ENCODE measurements at places on chromosomes 1 and 21.

GRCh38 chr21:38343691-38344090 lies 86.9 kb downstream of the KCNJ15 start:
- no peak for DNase-seq

DNA sequence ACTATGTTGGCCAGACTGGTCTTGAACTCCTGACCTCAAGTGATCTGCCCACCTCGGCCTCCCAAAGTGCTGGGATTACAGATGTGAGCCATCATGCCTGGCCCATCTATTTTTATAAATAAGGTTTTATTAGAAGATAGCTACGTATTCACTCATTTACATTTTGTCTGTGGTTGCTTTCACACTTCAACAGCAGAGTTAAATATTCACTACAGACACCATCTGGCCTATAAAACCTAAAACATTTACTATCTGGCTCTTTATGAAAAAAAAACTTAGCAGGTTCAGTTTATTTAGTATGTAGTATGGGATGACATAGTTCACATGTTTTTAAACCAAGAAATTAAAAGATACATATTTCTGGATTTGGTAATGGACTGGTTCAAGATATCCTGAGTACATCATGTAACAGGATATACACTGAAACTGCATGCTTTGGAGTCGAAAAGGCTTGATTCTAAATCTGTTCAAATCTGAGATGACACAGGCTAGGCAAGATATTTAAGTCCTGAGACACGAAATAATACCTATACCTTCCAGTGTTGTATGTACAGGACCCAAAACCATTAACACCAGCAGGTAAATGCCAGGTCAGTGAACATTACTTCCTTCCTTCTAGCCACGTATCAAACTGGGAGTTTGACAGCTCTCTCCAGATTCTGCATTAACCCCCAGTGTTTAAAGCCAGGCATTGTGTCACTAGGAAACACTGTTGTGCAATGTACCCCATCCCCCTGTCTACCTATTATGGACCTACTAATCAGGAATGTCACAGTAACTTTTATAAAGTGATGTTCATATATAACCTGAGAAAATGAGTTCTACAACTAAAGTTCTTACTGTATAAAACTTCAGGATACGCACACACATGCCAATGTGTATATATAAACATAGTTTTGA lies 54.3 kb upstream of the SDC3 start:
- no peak for DNase-seq

DNA sequence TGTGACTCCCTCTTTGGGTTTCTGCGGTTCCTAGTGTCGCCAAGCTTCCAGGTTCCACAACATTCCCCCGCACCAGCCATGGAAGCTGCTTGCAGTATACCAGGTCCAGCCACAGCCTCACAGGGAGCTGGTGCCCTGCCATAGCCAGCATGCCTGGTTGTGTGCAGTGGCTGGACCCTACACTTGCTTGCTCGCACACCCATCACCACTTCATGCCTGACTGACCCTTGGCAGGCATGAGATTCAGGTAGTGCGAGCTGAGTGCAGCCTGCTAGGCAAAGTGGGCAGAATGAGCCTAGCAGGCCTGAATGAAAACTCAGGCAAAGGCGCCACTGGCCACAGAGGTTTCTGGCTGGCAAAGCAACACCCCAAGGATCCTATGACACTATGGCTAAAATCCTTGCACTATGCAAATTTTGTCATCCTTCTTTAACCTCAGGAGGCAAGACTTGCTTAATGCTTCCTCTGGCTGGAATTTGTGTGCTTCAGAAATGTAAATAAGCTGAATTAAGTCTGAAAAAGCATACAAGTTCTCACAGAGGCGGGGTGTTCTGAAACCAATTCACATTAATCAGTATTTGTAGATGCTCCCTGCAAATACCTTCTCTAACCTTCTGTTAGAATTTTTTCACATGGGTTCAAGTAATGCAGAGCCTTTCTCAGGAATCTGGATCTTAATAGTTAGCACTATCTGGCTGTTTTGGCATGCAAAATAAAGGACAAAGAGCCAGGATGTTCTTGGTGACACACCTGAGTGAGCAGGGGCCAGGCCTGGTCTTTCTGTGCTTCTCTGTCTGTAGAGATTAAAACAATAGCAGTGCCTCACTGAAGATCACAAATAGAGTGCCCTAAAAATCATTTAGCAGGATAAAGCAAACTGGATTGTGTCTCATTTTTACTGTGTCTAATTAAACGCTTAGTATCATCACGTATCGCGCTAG lies 256.9 kb downstream of the GPATCH2 start:
- no peak for DNase-seq

- no peak for DNase-seq
Observed at GRCh38 chr1:109133815-109134214, 19.9 kb downstream of the ELAPOR1 start.
